ENCODE measurements at places on chromosomes 4 and X.

DNA sequence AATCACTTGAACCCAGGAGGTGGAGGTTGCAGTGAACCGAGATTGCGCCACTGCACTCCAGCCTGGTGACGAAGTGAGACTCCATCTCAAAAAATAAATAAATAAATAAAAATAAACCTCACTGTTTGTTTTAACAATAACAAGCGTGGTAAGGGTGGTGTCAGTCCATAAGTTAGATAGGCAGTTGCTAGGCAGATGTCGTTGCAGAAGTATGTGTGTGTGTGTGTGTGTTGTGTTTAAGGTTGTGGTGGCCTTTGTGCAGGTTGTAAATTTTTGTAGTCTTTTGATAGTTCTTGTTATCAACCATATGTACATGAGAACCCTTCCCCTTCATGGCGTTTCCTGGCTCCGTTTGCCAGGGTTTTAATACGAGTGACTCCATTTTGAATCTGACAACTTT is 4.0 kb upstream of the AASDH start:
- no peak for DNase-seq

GRCh38 chr4:23888421-23889319 is 1.2 kb downstream of the PPARGC1A start:
- no peak for DNase-seq

DNA sequence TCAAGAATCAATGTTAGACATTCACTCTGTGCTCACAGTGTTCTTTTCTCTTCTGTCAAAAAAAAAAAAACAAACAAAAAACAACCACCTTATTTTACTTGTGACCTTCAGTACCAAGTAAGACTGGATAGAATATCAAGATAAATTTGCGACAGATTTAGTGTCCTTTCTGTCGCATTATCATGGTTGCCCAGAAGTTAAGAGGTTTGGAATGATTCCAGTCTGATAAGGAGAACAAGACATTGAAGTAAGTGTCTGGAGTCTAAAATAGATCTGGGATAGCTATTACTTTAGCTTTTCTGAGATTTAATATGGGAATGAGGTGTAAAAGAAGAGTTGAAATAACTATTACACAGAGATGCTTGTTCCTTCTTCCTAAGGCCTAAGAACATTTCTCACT is 31.7 kb downstream of the SNCA start:
- DNase-seq: no peak

GRCh38 chr4:1576961-1577821 is 106.9 kb downstream of the FAM53A start:
- no peak for DNase-seq

GRCh38 chrX:39174772-39175417 is 373.6 kb downstream of the MID1IP1 start:
- no peak for DNase-seq

GRCh38 chr4:181752516-181752915 is 490.7 kb upstream of the TENM3 start:
- no peak for DNase-seq

DNA sequence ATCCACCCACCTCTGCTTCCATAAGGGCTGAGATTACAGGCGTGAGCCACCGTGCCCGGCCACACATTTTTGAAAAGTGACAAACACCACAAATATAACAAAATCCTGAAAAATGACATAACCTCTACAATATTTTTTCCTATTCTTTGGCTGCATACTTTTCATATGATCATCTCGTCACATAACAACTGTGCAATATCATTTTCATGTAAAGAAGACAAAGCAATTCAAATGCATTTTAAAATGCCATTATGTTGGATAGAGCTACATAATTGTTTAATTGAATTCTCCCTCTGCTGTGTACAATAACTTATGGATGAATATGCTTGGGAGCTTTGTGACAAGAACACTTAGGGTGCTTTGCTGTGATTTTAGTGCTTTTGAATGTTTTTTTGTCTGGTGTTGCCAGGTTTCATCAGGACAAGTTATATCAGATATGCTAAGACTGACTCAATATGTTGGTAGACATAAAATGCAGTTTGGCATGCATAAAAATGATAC is 132.9 kb downstream of the CHIC2 start:
- no peak for DNase-seq

- no peak for DNase-seq
Observed at GRCh38 chrX:53795576-53795975, 109.1 kb upstream of the HUWE1 start.

DNA sequence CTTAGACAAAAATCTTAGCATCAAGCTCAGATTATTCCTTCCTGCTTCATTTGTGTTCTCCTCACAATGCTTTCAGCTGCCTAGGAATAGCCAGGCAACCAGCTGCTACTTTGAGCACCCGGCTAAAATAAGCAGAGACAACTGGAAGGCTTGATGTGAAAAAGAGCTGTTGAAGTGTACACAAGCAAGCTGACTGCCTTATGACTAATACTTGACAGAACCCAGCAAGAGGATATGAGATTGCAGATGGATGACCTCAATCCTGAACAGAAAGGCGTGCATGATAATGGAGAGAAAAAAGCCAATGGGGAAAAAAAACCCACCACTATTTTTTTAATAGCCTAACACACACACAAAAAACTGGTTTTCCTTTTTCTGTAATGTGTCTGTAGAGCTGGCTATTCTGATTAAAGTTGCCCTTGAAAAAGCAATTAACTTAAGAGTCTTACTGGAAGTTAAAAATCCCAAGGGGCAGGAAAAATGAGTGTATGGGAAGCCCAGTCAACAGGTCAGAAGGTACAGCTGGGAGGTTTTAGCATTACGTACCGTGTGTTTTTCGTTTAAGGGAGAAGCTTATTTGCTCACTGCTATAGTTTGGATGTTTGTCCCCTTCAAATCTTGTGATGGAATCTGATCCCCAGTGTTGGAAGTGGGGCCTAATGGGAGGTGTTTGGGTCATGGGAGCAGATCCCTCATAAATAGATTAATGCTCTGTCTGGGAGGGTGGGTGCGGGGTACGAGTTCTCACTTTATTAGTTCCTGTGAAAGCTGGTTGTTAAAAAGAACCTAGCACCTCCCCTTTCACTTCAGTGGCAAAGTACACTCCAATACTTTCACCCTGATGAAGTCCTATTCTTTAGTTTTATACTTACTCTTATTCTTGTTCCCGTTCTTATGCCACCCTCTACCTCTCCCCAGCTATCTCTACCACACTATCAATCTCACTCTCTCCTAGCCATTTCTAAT is 37.1 kb upstream of the HERC6 start:
- no peak for DNase-seq

DNA sequence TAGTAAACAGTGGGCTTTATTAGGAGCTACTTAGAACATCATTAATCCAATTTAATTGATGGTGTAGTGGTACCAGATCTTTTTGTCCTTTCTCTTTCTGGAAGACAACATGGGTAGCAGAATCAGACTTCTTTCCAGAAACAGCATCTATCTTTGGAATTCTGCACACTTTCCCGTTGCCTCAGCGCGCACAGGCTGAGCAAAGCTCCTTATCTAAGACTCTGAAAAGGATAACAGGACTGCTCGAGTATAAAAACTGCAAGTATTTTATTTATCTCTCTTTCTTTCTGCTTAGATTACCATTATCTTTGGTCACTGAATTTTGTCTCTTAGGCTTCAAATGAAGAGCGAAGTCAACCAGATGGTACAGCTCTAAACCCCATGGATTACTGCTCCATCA is 191.7 kb downstream of the DHX15 start:
- DNase-seq: no peak

DNA sequence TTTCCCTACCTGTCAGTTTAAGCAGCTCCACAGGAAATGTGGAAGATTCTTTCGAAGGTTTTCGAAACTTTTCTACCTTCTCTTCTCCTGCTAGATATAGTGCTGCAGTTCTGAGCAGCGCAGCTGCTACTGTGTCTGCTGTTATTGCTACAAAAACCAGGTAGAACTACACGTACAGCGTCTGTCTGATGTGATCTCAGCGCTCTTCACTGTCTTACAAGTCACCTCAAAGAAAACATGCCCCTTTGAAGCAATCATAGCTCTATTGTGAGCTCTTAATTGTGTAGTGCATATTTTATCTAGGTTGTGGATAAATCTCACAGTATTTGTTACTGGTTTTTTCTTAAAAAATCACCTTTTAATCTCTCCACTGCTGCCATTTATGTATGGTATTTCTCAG is 147.6 kb upstream of the BMPR1B start:
- DNase-seq: no peak

DNA sequence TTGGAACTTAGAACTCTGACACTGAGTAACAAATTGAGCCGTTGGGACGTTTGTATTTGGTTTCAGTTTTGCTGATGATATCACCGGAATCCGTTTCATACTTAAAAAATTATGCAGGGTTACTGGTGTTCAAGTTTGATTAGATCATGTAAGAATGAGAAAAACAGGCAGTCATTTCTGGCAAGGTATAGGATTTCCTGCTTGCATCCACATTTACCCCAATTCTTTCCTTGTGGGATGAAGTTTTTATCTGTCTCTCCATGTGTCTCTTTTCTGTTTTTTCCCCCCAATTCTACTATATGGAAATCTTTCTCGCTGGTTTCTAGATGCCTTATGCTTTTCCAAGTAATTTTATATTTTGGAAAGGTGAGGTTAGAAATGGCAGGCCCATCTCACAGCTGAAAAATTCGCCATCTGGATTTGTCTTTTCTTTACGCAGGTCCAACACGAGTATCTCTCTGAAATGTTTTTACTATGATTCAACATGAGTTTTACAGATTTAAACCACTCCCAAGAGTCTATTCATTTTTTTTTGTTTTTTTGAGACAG is 197.9 kb downstream of the SHOX start:
- no peak for DNase-seq

DNA sequence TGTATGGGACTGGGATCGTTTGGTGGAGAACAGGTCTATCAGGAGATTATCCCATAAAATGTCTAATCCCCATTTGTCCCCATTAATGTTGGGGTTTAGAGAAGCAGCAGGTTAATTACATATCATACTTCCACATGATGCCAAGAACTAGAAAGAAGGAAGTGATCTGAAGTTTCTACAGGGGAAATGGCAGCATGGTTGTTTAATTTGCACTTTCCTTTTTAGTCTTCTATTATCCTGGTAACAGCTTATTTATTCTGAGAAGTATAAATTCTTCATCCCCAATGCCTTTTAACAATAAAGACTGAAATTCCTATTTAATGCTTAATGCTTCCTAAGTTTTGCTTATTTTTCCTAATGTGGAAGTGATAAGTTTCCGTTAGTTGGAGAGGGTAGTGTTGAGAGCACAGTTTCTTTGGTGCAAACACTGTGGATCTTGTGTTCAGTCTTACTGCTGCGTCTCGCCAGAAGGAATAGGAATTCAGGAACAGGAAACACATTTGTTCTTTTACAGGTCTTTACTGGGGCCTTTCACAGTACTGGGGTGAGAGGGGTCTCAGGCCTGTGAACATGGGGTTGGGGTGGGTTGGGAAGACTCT is 59.5 kb upstream of the TADA2B start:
- no peak for DNase-seq

- no peak for DNase-seq
Observed at GRCh38 chr4:17705107-17705506, 76.3 kb downstream of the FAM184B start.

GRCh38 chr4:1204286-1204827 is 32.0 kb upstream of the SPON2 start:
- DNase-seq: no peak

DNA sequence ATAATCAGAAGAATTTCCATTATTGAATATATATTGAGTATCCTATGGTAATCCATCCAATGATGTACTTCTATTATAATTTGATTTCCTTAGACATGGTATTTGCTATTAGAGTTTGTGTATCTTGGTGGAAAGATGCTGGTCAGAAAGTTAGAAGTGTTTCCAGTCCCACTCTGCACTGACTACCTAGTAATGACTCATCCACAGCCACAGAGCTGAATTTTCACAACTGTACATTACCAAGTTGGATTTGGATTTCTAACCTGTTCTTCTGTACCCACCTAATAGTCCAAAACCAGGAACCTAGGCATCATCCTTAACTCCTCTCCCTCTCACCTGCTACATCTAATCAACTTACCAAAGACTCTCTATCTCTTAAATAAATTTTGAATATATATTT is 145.4 kb downstream of the REELD1 start:
- DNase-seq: no peak

DNA sequence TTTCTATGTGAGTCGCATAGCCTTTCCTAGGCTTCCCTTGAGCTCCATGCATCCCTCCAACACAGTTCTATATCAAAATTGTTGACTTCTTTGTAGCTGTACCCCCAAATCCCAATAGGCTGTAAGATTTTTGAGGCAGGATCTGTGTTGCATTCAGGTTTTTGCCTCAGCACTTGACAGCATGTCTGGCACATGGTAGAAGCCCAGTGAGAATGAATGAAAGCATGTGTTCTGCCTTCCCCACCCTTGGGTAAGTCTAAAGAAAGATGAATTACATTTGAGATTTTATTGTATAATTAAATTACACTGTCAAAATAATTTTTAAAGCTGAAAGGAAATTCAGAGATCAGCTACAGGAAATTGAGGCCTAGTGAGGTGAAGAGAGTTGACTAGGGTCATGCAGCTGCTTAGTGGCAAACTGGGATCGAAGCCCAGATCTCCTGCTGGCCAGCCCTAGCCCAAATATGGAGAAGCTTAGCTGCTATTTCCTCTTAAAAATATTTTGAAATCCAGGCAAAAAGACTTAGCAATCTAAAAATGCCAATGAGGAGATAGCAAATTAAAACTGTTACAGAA is 122.5 kb downstream of the SPATA18 start:
- DNase-seq: no peak

DNA sequence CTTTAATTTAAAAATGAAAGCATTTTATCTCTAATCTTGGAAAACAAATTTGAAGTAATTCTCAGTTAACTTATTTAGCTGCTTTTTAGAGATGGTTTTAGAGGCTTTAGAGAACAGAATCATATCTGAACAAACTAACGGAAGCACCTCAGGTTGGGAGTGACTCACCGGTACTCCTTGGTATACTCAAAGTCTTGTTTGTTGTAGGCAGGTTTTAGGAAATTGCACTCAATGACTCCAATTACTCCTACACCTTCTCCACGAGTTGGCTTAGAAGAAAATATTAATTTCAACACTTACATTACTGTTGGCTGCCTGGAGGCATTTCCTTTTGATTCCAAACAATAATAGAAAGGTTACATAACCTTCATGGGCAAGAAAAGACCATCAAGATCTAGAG is 23.6 kb downstream of the MORC4 start:
- DNase-seq: no peak

DNA sequence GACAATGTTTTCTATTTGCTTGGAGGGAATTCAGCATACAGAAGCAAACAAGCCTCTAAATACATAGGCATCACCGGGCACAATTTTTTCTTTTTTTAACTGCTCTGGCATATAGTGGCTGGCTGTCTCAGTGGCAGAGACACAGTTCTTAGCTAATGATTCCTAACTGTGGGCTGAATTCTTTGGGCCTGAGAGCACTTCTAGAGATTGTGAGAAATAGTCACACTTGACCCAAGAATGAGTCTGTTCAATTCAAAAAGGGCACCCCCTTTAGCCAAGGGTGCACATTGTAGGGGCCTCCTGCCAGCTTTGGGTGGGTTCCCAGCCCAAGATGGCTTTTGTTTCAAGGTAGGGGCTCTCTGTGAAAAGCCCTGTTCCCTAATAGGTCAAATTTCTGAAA is 345.7 kb downstream of the ARHGAP10 start:
- DNase-seq: no peak

DNA sequence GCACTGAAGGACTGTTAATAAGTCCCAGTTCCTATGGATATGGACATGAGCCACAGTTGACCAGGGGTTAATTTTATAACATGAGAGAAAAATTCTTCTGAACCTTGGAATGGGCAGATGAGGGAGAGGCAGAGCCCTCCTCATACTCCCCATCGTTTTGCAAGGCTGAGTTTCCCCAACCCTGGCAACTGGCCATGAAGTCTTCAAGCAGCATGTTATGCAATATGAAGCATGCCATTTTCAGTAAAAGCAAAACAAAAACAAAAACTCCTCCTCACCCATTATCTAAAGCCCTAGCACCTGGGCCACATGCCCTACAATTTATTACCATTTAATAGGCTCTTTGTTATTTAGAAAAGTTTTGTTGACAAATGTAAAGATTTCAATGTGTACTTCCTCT is 64.5 kb downstream of the GPC4 start:
- no peak for DNase-seq

All from activated T-cell treated with anti-CD3 and anti-CD28 coated beads for 4 hours (primary cell).